ENCODE measurements at places on chromosomes 5 and 9.

GRCh38 chr5:139378941-139379361 lies 4.1 kb downstream of the SLC23A1 start:
- DNase-seq, result no peak

GRCh38 chr5:97115932-97116331 lies 26.5 kb downstream of the LIX1 start:
- DNase-seq, result no peak

GRCh38 chr5:35129921-35130485 lies 82.3 kb upstream of the AGXT2 start:
- DNase-seq, result no peak

DNA sequence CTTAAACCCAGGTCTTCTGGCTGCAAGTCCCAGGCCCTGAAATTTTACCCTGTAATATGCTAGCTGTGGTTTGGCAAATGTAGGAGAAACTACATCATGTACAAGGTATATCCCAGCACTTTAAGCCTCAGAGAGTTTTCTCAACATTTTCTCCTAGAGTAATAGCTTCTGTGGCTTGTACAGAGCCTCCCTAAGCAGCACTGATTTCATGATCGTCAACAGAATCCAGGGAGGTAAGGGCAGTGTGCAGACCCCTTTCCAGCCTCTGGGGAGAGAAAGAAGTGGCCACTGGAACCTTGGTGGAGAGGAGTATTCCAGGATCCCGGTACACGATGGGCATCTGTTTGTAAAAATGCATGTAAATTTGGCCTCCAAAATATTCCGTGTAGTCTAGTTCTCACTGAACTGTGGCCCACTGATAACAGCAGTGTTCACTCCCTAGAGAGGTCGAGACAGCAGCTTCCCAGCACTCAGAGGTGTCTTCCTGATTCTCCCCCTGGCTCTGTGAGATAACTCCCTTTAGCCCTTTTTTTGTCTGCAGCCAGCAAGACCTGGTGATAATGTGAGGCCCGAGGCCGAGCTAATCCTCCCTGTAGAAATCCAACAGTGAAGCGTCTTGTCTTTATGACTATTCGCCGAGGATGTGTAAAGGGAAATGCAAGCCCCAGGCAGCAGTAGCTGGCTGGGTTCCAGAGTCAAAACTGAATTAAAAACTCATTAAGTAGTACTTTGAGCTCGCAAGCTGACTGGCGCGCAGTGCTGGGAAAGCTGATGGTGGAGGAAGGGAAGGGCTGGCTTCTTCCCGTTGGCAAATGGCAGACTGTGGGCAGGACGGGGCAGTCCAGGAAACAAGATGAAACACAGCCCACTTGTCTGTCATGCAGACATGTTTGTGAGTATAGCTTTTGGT lies 59.0 kb downstream of the MAP1B start:
- peak; percentile 77 for DNase-seq

DNA sequence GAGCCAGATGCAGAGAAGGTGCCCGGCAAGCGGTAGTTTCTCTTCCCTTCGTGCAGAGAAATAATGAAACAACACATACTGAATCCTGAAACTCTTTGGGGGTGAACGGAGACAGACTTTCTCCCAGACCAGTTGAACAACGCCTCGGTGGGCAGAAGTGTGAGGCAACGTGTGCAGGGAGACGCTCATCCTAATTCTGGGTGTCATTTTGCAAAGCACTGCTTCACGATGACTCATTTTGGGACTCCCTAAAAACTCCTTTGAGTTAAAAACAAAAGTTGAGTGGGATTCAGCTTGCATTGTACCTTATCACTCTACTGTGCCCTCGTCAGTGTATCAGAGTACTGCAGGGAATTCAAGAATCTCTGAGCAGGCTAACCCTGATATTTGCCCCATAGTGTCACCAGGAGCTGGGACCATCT lies 3.5 kb upstream of the NEK6 start:
- no peak for DNase-seq

- no peak for DNase-seq
Observed at GRCh38 chr5:5767286-5767928, 344.9 kb downstream of the ICE1 start.

GRCh38 chr5:150195736-150196485 lies 6.0 kb downstream of the SLC6A7 start:
- no peak for DNase-seq

GRCh38 chr5:169091396-169091980 lies 209.5 kb downstream of the SLIT3 start:
- DNase-seq, result no peak
